ENCODE measurements at places on chromosomes 5 and 9.
A peak's percentile ranks its signal among the peaks of the same experiment; 100 is the strongest.

- no peak for DNase-seq
Measured at GRCh38 chr9:124449381-124450151, 685 bp upstream of the ADGRD2 start.

DNA sequence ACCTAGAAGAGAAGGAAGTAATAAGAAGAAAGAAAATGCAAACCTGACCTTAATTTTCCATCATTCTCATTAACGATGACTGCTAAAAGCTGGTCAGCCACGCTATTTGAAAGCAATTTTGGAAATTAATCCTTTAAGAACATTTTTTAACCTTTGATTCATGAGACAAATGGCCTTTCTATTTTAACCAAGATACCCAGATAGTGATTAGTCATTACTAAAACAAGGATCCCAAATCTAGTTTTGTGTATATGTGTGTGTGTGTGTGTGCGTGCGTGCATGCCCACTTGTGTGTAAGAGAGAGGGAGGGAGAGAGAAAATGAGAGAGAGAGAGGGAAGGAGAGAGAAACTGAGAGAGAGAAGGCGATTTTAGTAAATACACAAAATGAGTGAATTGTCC, 329.5 kb downstream of the DEPDC1B start:
- no peak for DNase-seq

GRCh38 chr9:83219154-83219923, 156.4 kb upstream of the RASEF start:
- peak; percentile 67 for DNase-seq

GRCh38 chr9:137127301-137128157, 11.4 kb upstream of the GRIN1 start:
- no peak for DNase-seq

- no peak for DNase-seq
Measured at GRCh38 chr5:172630986-172631385, 10.1 kb upstream of the NEURL1B start.

GRCh38 chr9:104860263-104860662, 67.7 kb downstream of the ABCA1 start:
- DNase-seq, result no peak

- DNase-seq, result peak; percentile 43
Measured at GRCh38 chr9:75170898-75171360, 82.6 kb downstream of the OSTF1 start.

GRCh38 chr9:121725008-121725775, 73.8 kb downstream of the DAB2IP start:
- no peak for DNase-seq

DNA sequence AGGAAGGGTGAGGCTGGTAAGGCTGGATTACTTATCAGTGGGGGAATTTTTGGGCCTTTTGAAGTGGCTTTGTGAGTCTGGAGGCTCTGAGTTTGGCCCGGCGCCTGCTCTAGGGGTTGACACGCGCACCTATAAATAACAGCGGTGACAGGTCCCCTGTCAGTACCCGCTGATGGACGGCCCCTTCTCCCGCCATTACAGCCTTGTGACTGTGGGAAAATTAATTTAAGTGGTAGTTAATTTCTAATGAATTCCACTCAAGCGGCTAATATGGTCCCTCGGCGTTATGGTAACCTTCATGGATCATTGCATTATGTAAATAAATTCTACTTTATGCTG, 16.5 kb downstream of the MRPL36 start:
- no peak for DNase-seq

GRCh38 chr9:87766697-87767096, 40.8 kb downstream of the CTSL start:
- no peak for DNase-seq

- DNase-seq, result no peak
Measured at GRCh38 chr5:87252283-87252605, 15.4 kb upstream of the RASA1 start.

- DNase-seq, result no peak
Measured at GRCh38 chr9:136565715-136566552, 20.1 kb upstream of the NOTCH1 start.

DNA sequence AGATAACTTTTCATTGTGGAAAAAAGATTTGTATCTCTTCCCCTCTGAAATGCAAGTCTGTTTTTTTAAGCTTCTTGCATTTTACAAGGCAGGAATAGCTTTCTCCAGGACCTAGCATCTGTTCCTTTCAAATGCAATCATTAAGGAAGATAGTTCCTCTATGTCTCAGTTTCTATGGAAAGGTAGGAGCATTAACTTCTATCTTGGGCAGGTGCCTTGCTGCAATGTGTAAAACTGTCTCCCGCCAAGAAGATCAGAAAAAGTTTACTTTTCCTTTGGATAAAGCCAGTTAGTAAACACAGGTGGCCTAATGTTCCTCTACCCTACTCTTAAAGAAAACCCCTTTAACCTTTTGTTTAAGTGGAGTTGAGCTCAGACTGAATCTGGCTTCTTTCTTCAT, 560.6 kb upstream of the CYLC2 start:
- DNase-seq, result no peak

DNA sequence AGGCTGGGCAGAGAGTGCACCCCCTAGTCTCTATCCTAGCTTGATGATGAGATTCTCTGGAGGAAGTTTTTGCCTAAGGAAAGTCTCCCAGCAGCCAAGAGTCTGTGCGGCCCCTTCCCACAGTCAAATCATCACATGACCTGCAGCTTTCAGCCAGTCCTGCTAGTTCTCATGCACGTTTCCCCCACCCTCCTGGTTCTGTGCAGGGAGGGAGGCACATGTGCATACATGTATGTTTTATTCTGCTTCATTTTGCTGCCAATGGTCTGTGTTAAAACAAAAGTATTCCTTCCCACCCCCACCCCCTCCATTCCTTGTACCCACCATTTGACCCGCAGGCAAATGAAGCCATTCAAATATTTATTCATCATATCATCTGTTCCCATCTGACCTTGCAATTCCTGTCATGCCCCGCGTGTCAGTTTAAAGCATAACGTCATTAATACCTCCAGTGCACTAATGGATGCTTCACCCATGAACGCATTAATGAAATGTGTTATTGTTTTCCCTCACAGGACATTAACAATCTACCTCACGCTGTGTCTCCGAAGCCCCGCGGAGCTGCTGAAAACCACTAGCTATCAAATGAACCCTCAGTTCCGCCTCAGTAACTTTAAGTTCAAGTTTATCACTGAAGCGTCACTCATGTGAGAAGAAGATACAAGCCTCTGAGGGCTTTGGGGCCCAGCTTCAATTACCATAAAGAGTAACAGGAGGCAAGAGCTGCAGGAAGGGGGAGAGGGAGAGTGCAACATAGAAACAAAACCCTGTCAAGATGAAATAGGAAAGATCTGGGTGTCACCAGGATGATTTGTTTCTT, 139.6 kb downstream of the RASEF start:
- no peak for DNase-seq

GRCh38 chr5:131096774-131097710, 68.0 kb downstream of the HINT1 start:
- no peak for DNase-seq

GRCh38 chr9:88429595-88430430, 41.6 kb downstream of the SPIN1 start:
- no peak for DNase-seq

GRCh38 chr9:38294220-38294960, 98.1 kb upstream of the ALDH1B1 start:
- DNase-seq, result no peak

GRCh38 chr5:81838307-81838906, 87.5 kb upstream of the SSBP2 start:
- no peak for DNase-seq

GRCh38 chr5:111707630-111708164, 49.3 kb downstream of the NREP start:
- DNase-seq, result no peak

DNA sequence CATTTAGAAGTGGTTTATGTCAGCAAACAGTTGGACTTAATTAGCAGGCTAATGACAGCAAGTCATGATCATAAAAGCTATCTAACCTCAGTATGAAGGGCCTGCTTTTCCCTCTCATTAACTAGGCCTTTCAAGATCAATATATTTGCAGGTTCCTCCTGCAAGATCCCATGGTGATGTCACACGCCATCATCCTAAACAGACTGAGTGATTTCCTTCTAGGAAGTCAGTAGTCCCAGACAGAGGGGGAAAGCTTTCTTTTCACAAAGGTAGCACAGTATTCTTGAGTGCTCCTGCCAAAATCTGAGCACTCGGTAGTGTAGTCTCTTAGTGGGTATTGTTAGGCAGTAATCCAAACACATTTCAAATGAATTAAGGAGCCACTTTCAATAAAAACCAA, 52.5 kb downstream of the UIMC1 start:
- no peak for DNase-seq

GRCh38 chr5:152549709-152550108, 144.6 kb upstream of the NMUR2 start:
- no peak for DNase-seq

DNA sequence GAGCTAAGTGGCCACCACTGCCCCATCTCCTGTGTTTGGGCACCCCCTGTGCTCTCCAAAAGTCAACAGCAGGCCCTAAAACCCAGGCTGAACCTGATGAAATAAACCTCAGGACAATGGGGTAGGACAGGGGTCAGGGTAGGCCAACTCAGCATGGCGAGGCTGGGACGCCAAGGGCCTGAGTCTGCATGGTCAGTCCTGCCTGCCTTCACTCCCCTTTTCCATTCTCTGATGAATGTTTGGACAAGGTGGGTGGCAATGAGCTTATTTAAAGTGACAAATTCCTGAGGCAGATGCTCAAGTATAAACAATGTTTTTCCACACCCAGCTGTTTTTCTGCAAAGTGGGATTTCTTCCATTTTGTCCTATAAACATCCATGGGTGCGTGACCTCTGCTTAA, 47.2 kb upstream of the CXCL14 start:
- DNase-seq, result no peak

DNA sequence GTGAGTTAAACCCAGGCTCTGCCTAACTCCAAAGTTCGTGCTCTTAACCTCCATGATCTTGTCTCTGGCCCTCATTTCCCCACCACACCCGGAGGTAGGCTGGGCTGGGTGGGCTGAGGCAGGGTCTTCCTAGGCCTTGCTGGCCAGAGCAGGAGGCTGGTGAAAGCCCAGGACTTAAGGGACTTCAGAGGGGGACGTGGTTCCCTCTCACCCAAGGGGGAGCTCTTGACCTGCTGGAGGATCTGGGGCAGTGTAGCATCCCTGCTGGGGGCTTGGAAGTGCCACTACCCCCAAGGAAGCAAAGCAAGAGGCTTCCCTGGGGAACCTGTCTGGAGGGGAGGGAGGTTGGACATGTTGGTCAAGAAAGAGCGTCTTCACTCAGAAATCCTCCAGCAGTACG, 14.7 kb downstream of the PITX1 start:
- no peak for DNase-seq

DNA sequence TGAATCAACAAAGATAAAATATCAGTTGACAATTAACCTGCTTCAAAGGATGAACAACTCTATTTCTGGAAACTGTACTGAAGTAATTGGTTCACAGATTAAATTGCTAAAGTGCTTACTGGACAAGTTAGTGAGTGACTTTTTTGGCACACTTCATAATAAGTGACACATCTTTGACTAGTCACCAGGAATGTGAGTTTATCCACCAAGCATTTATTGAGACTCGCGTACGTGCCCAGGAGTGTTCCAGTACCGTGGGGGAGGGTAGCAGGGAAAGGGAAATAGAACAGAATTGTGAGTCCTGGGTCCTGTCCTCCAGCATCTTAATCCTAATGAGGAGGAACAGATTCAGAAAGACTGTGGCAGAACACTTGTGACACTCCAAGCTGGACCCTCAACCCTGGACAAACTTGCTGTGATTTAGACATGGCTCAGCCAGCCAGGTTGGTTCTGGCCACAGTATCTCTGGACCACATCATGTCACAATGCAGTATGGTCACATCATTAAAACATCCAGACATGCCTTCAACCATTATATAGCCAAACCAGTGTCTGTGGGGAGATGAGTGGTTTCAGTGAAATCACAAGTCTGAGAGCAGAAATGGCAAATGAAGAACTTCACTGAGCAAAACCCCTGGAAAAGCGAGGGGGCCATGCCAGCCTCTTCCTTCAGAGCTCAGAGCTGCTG, 623.1 kb downstream of the BNC2 start:
- DNase-seq, result no peak

GRCh38 chr5:116944183-116944582, 369.6 kb upstream of the SEMA6A start:
- peak; percentile 5 for DNase-seq

- DNase-seq, result no peak
Measured at GRCh38 chr5:57325678-57326397, 152.0 kb downstream of the GPBP1 start.

DNA sequence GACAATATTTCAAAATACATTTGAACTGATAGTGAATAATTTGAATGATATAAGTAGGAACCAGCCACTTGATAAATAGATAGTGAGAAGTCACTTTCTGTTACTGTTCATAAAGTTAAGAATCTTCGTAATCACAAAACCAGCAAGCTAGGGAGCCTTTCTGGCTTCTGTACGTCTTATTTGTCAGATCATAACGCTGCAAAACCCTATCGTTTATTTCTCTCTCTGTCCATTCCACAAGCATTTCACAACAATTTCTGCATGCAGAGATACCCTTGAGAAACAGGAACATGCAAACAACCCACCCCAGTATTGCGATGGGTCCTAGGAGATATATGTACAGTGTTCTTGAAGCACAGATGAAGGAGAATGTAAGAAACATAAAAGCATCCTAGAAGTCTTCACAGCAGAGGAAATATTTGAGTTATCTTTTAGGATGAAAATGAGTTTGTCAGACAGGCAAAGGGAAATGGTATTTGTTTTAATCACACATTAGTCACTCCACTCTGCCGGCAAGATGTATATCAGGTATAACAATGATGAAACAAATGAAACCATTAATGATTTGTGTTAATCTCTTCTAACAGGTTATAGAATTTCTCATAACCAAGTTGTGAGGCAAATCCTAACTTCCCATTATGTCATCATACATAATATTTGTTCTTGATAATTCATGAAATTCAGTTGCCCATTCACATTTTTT, 668.7 kb upstream of the FTMT start:
- no peak for DNase-seq

- no peak for DNase-seq
Measured at GRCh38 chr5:176559683-176560082, 10.5 kb downstream of the CDHR2 start.

- DNase-seq, result no peak
Measured at GRCh38 chr5:178672630-178673029, 45.8 kb upstream of the CLK4 start.

- no peak for DNase-seq
Measured at GRCh38 chr9:78879324-78880100, 582.6 kb downstream of the PSAT1 start.

GRCh38 chr9:91220021-91220420, 141.7 kb downstream of the AUH start:
- DNase-seq, result no peak

- DNase-seq, result no peak
Measured at GRCh38 chr9:22044583-22044982, 35.5 kb upstream of the CDKN2B start.

All from HTR-8/SVneo (cell line).